Activated CD8-positive, alpha-beta T cell treated with anti-CD3 and anti-CD28 coated beads for 36 hours (primary cell): ENCODE measurements at places on chromosomes 7 and 10. TPM values are rescaled to one million over a fixed set of nuclear protein-coding genes. Genes with fewer than 3 reads are reported as not detected.

- no peak for DNase-seq
Observed at GRCh38 chr7:151732834-151733592, 143.9 kb downstream of the PRKAG2 start.

SPDYE2 gene
- not detected for total RNA-seq

GRCh38 chr7:33873981-33874750, 31.2 kb upstream of the BMPER start:
- DNase-seq: no peak

- DNase-seq: no peak
Observed at GRCh38 chr10:14384915-14385314, 54.2 kb upstream of the FRMD4A start.

ANKRD7 gene
- total RNA-seq: 1.4 TPM

DNA sequence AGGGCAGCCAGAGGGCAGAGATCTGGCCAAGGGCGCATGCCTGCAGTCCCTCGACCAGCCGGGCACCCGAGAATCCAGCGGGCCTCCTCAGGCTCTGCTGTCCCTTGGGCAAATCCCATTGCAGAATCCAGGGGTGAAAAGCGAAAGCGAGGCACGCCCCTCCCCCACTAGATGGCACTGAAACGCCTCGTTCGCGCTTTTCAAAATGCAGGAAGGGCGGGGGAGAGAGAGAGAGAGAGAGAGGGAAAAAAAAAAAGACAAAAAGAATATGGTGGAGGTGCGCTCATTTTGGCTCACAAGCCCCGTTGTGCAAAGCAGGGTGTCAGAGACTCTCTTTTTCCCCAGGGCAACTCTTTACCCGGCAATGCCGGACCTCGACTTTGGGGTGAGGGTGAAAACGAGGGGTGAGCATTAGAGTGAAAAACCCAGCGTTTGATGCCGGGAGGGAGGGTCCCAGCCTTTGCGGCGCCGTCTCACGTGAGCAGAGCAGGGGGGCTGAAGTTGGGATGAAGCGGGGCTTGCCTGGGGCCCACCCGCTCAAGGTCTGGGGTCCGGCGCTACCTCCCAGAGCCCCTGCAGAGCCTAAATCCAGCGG, 2.5 kb upstream of the TMEM178B start:
- peak; percentile 66 for DNase-seq

FIS1 gene
- 86.5 TPM for total RNA-seq

DNA sequence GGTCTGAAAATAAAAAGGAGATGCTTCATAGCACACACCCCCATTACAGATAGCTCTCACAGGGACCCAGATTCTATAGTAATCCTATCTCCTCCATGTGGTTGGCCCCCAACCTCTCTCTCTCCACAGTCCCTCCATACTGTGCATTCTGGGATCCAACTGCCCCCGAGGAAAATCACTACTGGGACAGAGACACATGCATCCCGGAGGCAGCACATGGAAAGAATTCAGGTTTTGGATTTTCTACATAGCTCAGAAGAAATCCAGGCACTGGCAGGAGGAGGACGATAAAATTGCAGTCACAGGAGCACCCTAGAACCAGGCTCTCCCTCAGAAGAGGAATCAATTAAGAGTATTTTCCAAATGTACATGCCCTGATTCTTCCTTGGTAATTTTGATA, 239.5 kb downstream of the ELMO1 start:
- no peak for DNase-seq

- DNase-seq: no peak
Observed at GRCh38 chr10:23516530-23516929, 77.7 kb downstream of the OTUD1 start.

PIK3CG gene
- 27.0 TPM for total RNA-seq

LIPN gene
- not detected for total RNA-seq

POM121L12 gene
- total RNA-seq: not detected

GRCh38 chr10:76085817-76086167, 654.4 kb downstream of the LRMDA start:
- DNase-seq: no peak
